NCI-H526 treated with DMSO at 0.1 percent for 48 hours (cell line): ENCODE measurements at places on chromosomes 7 and 10.

- peak; percentile 44 for DNase-seq
Measured at GRCh38 chr10:25934621-25935139, 651 bp downstream of the MYO3A start.

GRCh38 chr10:11037991-11038390 is 20.3 kb downstream of the CELF2 start:
- DNase-seq, result no peak

DNA sequence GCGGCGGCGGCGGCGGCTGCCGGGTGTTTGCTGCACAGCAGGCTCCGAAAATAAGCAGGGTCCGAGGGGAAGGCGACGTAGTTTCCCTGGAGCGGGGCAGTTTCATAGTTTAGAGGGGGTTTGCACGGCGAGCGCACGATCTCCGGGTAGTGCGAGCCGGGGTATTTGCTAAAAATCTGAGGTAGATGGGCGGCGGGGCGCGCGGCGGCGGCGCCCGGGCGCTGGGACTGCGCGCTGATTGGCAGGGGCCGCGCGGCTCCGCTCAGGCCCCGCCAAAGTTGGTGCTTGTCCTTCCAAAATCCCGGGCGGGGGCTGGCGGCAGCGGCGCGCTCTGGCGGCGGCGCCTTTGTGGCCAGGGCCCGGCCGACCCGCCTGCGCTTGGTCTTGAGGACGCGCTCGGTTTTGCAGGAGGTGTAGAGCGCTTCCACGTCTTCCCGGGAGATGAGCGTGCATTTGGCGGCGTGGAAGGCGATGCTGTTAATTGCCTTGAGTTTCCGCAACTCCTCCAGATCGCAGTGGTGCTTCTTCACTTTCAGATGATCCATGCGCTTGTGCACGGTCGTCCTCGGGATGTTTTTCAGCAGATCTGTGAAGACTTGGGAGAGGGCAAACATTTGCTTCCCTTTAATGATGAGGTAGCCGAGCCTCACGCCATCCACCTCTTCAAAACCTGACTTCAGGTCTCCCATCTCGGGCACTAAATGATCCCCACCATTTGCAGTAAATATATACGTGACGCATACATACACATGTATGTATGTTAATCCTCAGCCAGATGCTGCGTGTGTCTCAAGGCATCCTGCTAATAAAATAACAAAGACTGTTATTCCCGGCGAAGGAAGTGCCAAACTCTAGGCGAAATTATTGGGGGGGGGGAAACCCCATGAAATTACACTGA is 8.1 kb downstream of the SKIDA1 start:
- peak; percentile 67 for DNase-seq

- no peak for DNase-seq
Measured at GRCh38 chr7:83643012-83643411, 5.9 kb downstream of the SEMA3E start.

- no peak for DNase-seq
Measured at GRCh38 chr7:35648367-35648766, 46.6 kb downstream of the HERPUD2 start.

GRCh38 chr7:17234030-17234397 is 64.4 kb upstream of the AHR start:
- DNase-seq, result no peak

GRCh38 chr10:127203067-127203466 is 6.7 kb upstream of the INSYN2A start:
- no peak for DNase-seq

GRCh38 chr10:113071446-113071845 is 121.4 kb downstream of the TCF7L2 start:
- no peak for DNase-seq

GRCh38 chr10:51301644-51302043 is 227.4 kb downstream of the PRKG1 start:
- no peak for DNase-seq

DNA sequence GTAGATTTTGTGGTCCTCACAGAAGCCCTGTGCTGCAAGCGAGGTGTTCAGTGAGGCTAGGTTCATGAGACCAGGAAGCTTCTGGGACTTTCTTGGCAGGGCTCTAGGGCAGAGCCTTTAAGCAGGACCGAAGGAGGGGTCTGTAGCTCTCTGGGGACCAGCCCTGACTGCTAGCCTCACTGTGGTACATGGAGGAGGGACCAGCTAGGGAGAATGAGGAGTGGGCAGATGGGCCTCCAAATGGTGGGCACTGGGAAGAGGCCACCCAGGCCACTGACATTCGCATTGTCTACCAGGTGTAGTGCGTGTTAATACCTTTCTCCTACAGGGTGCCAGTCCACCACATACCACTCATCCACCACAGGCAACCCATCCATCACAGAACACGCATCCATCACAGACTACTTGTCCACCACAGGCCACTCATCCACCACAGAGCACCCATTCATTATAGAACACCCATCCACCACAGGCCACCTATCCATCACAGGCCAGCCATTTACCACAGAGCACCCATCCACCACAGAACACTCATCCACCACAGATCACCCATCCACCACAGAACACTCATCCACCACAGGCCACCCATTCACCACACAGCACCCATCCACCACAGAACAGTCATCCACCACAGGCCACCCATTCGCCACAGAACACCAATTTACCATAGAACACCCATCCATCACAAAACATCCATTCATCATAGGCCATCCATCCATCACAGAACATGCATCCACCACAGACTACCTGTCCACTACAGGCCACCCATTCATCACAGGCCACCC is 31.6 kb upstream of the ZNF488 start:
- DNase-seq, result no peak

DNA sequence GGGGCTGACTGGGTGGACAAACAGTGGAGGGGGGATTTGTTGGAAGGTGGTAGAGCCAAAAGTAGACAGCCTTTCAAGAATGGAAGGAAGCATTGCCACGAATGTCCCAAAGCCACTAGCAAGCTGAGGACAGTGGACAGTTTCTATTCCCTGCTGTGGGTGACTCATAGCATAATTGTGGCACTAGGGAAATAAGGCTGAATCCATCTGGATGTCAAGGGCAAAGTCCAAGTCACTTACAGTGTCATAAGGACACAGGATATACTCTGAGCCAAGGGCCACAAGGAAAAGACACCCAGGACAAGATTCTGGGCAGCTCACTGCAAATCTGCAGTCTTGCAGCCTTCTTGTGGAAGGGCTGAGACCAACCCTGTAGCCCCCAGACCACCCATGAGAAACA is 79.7 kb downstream of the FRMPD2 start:
- DNase-seq, result no peak

DNA sequence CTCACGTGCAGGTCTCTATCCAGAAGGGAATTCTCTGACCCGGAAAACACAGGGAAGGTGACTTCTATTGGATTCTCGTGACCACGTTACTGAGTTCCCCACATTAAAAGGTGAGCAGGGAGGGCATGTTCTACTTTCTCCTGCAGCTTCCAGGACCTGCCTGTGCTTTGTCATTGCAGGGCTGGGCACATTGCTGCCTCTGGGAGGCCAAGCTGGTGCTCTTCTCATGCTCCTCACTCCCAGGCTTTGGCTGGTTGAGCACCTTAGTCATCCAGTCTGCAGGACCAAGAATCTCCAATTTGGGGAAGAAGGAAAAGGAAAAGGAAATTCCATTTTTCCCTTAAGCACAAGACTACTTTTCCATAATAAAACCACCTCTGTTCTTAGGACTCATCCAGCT is 86.5 kb upstream of the TMEM72 start:
- DNase-seq, result no peak

DNA sequence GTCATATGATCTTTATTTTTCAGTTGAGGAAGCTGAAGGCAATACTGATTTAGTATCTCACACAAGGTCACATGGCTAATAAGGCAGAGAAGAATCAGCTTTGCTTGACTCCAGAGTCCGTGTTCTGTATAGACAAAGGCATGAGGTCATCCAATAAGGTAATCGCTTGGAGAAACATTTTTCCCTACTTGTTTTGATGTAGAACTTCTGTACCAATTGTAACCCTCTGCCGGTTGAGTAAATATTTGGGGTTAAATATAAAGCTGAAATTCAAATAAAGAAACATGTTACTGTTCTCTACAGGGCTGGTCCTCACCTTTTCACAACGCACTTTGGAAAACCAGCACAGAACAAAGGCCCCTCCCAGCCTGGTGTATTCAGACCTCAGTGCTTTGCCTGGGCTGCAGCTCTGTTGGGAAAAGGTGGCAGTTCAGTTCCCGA is 83.0 kb upstream of the INSYN2A start:
- no peak for DNase-seq
